ENCODE measurements at places on chromosomes 6 and 20. TPM values are rescaled to one million over a fixed set of nuclear protein-coding genes. Genes with fewer than 3 reads are reported as not detected.

Gene ZSCAN31
- 2.4 TPM for polyA plus RNA-seq

Gene TINAG
- polyA plus RNA-seq: not detected

Gene DEFB132
- not detected for polyA plus RNA-seq

Gene CYP21A2
- polyA plus RNA-seq: 0.20 TPM

Gene CYP39A1
- polyA plus RNA-seq: 22.6 TPM
